Cortex of kidney (tissue), 1 donor: ENCODE measurements at places on chromosomes 11 and 22.

DNA sequence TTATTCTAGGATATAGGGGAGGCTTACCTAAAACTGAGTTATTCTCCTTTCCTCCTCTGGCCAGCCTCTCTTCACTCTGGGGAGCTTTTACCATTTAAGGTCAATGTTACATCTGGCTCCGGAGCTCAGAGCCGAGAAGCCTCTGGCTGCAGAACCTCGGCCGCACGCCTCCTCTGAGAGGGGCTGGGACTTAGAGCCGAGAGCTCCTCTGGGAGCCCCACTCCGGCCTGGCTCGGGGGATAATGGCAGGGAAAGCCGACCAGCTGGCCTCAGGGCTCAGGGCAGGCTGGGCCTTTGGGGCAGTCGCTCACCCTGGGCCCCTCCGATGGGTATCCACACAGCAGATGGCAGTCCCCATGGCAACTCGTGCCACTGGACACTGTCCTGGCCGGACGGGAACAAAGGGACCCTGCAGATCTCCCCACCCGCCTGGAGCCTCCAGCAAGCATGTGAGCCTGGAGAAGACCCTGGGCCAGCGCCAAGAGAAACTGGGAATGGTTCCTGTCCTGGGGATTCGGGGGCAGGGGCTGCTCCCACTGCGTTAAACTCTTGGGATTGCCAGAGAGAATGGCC, at the start of gene IRAG1:
IRAG1 (minus strand) TSS at position 247 of the 573 bp plus-strand sequence; CDS start at position 94, 153 bp downstream.
- DNase-seq: no peak

DNA sequence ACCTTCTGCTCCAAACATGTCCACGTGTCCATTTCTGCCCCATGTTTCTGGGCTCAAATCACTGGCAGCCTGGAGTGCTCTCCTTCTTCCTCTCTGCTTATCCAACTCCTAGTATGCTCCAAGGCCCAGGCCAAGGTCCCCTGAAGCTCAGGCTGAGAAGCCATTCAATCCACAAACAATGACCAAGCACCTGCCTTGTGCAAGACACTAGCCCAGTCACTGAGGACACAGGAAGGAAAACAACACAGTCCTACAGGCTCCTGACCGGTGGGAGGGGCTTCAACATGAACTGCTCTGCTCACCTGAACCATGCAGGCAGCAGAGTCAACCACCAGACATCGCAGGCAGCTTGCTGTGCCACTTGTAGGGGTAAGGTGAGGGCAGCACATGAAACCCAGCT, 93.6 kb downstream of the RPL27A start:
- no peak for DNase-seq

DNA sequence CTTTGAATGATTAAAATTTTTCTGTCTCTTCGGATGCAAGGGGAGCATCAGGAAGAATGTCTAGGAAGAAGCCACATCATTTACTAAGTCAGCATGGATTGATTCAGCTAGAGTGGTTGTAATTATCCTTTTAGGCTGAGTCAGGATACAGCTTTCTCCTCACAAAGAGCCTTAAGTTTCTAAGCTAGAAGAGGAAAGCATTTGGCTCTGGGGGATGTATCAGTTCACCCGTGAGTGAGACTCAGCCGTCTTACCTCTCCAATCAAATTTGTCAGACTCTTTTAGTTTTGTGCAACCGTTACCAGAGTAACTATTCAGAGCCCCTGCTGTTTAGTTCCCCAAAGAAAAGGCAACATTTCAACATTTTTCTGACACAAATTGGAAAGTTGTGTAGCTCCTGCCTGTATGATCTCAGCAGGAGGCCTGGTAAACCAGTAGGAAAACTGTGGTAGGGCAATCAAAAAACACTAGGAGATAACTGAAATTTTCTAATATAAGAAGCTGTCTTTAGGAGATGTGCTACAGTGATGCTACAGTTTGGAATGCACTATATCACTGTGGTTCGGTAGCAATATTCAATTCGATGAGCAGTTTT, 432.4 kb upstream of the LUZP2 start:
- DNase-seq: no peak

DNA sequence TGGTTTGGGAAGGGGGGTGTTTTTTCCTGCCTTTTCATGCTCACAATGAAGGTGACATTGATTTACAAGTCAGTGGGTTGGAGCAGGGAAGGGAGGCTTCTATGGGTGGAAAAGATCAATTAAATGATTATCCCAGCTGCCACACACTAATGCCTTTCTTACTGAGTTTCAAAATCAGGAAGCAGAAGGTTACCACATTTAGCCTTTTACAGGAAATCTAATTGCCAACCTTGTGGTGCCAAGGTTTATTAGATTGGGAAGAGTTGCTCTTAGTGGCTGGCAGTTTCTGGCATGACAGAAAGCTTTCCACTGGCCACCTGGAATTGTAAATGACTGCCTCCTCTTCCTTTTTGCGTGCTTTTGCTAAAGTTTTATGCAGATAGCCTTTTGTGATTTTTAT, 98.7 kb downstream of the NAV2 start:
- no peak for DNase-seq

DNA sequence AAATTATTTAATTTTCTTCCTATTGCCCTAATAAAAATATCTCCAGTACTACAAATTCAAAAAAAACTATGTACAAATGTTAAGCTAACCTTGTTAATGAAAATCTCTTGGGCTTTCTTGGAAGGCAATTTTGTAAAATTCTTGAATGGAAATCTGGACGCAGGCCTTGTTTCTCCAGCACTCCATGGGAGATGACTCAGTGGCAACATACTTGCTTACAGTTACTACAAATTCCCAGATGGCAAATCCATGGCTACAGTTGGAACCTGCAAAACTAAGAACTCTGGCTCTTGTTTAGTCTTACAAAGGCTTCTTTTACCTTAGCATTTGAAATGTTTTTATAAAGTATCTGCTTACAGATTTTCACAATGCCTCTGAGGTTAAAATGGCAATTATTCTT, 725.2 kb downstream of the DLG2 start:
- no peak for DNase-seq

- no peak for DNase-seq
Measured at GRCh38 chr22:37764622-37765021, 43.1 kb upstream of the GCAT start.

- no peak for DNase-seq
Measured at GRCh38 chr11:304915-305843, 2.4 kb upstream of the IFITM2 start.

- DNase-seq: no peak
Measured at GRCh38 chr11:3161309-3161708, 3.8 kb downstream of the OSBPL5 start.

DNA sequence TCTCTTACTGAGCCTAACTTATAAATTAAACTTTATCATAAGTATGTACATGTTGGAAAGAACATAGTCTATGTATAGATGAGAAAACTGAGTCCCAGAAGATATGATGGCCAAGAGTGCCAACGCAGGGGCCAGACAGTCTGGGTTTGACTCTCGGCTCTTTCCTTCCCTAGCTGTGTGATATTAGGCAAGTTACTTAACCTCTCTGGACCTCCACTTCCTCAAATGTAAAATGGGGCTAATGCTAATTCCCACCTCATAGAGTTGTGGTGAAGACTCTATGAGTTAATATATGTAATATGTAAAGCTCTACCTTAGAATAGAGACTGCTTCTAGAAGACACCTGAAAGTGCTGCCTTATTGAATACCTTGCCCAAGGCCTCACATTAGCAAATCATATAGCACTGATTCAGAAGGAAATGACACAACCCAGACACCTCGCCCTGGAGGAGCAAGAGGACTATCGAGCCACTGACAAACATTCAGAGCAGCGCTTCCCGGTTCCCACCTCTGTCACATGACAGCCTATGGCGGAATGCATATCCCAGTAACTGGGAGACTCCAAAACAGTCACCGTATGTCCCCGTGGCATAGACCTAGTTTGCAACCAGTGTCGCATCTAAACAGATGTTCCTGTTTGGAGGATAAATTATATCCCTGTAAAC, 11.3 kb upstream of the CCDC86 start:
- DNase-seq: no peak

DNA sequence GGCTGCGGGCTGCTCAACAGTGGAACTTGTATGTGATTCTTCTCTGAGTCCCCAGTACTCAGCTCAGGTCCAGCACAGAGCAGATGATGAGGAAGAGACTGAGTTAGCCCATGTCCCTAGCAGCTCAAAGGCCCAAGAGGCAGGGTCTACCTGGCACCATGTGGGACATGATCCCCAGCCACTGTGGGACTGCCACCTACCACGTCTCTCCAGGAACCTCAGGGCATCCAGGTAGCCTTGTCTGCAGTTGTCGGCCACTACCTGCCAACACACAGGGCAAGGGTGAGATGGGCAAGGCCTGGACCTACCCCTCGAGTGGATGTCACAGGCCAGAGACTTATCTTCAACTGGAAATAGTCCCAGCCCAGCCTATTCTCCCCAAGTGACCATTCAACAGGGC, 4.4 kb downstream of the PNPLA5 start:
- no peak for DNase-seq

- DNase-seq: no peak
Measured at GRCh38 chr11:44791316-44791925, 64.7 kb downstream of the TSPAN18 start.

GRCh38 chr11:65538232-65538914, 13.5 kb downstream of the SCYL1 start:
- DNase-seq: no peak

DNA sequence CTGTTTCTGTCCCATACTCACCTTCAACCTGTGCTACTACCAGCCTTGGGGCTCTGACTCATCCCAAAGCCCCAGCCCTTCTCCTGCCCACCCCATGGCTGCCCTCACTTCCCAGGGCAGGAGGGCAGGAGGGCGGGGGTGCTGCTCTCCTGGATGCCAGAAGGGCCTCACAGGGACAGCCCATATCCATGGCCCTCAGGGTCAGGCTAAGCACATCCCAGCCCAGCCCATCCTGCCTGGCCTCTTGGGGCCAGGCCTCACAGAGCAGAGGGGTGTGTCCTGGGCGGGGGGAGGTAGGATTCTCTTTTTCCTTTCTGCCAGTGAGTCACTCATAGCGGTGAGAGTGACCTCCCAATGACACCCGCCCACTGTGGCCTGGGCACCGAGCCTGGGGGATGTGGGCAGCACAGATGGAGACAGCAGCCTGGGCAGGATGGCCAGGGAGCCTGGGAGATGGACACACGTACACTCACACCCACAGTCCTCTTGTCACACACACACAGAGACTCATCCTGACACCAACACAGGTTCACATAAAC, 2.4 kb downstream of the LTBP3 start:
- no peak for DNase-seq

DNA sequence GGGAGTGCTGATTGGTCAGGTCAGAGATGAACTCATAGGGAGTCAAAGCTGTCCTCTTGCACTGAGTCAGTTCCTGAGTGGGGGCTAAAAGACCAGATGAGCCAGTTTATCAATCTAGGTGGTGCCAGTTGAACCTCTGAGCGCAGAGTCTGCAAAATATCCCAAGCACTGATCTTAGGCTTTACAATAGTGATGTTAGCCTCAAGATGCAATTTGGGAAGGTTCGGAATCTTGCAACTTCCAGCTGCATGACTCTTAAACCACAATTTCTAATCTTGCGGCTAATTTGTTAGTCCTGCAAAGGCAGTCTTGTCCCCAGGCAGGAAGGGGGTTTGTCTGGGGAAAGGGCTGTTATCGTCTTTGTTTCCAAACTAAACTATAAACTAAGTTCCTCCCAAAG, 92.3 kb upstream of the PARVA start:
- DNase-seq: no peak

DNA sequence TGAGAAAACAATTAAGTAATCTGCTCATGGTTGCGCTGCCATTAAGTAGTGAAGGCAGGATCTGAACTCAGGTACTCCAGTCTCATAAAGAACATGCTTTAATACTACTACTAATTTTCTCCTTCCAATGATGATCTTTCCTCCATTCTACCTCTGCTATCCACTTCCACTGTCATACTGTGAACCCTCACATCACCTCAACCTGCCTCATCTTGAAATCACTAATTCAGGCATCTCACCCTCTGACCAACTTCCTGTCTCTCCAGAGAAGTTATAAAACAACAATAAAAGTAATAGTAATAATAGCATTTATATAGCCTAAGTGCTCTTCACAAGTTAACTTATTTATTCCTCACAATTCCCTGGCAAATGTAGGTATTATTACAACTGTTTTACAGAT, 57.1 kb upstream of the PSMA1 start:
- DNase-seq: no peak

DNA sequence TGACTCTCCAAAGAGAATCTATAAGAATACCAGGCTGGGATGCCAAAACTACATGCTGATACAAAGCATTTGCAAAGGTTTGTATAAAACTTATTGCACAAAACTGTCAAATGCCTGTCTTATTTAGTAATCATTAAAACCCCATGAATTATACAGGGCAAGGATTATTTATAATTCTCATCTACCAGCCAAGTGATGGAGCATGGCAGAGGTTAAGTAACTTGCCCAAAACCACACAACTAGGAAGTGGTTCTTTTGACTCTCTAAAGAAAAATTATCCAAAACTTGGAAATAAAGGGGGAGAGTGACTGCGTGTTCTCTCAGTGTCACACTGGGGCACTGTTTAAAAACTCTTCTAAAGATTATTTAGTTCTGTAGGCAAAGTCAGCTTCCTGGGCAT, 17.4 kb upstream of the CLMP start:
- DNase-seq: no peak

DNA sequence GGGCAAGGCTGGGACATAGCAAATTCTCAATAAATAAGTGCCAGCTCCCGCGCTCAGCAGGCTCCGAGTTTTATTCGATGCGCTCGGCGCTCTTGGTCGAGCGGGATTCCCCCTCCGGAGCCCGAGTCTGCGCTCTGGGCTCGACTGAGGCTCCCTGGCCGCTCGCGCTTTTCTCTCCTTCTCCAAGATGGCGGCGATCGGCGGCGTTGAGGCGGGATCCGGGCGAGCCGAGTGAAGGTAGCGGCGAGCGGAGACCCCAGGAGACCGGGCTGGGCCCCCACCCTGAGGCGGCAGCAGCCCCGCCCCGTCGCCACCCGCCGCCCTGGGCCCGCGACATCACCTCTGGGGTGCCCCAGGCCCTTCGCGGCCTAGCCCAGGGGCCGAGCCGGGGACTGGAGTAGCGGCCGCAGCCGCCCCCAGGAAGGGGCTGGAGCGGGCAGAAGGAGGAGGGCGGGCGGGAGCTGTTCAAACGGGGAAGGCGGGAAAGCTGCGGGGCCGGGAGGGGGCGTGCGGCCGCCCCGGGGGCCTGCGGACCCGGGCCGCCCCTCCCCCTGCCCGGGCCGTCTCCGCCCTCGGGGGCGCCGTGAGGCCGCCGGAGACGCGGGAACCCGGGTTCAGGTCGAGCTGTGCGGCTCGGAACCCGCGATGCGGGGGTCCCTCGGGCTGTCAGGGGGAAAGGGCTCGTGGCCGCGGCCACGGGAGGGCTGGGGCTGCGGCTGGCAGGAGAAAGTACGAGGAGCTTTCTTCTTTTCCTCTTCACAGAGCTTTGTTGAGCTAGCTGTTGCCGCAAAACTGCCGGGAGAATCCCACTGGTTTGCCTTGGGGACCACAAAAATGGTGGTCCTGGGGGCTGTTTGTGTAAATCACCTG, at the start of gene HMGXB4:
HMGXB4 (plus strand) TSS at position 173 of the 870 bp plus-strand sequence. CDS start 4,898 bp downstream, outside the sequence.
- peak; percentile 80 for DNase-seq

GRCh38 chr22:37366601-37367000, 60.7 kb downstream of the ELFN2 start:
- no peak for DNase-seq
